ENCODE measurements at places on chromosomes 2 and 18.

- DNase-seq: no peak
Measured at GRCh38 chr2:72744049-72744448, 81.8 kb downstream of the EXOC6B start.

DNA sequence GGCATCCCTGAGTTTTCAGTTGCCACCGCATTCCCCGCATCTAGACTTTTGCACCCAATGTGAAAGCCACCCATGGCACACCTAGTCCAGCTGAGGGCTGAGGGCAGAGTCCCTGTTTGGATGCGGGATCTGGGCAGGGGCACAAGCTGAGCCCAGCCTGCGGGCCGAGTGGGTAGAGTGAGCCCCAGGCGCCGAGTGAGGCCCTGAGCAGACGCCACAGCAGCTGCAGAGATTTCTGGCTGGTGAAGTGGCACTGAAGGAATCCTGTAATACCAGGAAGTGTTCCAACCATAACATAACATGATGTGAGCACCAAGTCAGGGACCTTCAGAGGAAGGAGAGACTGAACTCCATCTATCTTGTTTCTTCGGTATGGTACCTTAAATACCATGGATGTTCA lies 27.7 kb upstream of the FRZB start:
- no peak for DNase-seq

DNA sequence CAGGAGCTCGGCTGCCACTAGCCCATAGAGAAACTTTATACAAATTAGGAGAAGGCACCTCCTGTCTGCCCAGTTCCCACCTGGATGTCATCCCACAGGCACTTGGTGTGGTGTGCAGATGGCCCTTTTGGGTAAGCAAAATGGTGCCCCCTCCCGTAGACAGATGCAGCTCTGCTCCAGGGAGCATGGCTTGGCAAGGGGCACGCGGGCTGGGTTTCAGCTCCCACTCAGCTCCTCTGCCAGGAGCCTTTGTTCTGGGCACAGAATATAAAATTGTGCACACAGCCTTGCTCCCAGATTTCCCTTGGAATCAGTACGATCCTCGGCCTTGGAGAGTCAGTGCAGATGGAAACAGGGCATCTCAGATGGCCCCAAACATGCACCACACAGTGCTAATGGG lies 20.3 kb upstream of the KCNF1 start:
- no peak for DNase-seq

DNA sequence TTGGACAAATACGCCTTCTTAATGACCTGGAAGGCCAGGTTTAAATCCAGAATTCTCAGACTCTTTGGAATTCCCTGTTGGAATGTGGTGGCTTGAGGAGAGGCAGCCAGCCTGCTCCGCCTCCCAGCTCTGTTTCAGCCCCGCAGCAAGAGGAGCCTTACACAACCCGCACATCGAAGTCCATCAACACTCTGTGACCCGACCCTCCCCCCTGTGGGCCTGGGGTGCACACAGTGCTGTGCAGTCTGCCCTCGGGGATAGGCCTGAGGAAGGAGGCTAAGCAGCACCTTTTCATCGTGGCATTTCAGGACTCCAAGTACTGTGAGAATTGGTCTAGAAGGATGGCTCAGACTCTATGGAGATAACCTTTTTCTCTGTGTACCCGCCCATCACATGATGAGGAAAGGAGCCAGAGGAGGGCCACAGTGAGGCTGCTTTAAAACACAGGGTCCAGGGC lies 73.7 kb downstream of the GREB1L start:
- DNase-seq: no peak

DNA sequence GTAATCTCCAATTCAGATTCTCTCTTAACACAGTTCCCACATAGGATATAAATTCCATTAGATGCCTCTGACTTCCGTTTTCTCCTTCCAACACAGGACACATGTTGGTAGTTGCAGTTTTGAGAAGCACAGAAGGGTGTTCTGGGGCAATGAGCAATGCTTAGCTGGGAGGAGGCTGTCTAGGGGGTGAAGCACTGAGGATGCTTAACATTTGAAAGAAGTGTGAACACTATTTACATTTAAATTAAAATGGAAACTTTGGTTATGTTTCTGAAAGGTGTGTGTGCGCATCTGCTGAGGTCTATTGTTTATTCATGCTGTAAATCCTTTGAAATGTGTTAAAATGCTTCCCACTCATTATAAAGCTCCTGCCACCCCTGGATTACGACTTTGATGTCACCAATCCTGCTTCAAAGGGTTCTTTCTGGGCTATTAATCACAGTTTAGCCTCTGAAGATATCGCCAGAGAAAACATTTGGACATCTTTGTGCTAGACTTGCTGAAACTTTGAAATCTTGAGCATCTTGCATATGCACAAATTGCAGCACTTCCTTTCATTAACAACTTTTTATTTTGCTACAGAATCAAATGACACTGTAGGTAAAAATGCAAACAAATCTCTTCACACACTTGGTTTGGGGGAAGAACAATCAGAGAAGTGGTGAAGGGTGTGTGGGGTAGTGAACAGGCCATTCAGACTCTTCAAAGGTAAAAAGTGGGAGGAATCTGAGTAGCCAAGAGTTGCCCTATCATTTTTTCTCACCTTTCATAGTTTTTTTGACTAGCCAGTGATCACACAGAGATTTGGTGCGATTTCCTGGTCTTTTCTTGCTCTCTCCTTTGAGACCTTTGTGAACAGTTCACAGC lies 258.4 kb downstream of the MYO3B start:
- no peak for DNase-seq

DNA sequence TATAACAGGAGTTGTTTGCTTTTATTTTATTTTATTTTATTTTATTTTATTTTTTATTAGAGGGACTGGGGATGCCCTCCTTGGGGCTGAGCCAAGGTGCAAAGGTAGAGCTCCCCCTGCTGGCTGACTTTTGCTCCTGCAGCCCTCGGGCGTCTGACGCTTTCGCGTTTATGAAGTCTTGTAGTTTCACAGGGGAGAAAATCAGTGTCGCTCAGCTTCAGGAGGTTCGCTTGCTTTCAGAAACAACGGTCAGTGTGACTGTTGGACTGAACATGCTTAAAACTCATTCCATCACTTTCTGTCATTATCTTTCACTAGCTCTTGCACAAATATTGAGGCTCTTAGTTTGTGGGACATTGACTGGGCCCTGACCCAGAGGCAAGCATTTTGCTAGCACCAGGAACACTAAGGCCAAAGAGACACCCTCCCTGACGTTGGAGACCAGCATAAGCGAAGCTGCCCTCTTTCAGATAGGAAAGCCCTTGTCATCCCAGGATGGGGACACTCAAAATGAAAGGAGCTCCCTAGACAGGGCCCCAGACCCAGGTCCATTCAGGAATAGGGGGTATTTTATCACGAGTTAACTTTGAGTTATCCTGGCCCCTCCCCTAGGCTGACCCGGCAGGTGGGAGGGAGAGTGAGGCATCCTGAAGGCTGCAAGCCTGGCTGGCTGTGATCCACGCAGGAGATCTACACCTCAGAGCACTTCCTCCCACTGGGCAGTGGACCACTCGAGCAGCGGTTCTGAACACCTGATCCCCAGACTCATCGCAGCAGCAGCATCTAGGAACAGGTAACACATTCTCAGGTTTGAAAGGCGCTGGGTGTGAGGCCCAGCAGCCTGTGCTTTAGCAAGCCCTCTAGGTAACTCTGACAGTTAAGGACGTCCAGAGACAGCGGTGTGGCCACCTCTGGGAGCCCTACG lies 34.4 kb downstream of the LGALSL start:
- DNase-seq: peak; percentile 90

DNA sequence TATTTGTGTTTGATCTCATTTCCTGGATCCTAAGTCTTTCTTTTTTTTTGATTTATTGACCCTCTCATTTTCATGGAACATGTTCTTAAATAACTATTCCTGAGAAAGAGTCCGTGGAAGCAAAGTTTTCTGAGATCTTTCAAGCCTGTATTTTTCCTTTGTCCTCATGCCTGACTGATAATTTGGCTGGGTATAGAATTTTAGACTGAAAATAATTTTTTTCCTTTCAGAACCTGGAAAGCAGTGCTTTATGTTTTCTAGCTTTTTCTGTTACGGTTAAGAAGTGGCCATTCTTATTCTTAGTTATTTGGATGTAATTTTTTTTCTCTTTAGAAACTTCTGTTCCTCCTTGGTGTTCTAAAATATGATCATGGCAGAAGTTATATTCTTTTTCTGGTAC lies 82.5 kb downstream of the SEMA4F start:
- DNase-seq: no peak

GRCh38 chr2:19491796-19492195 lies 133.4 kb upstream of the OSR1 start:
- DNase-seq: no peak

DNA sequence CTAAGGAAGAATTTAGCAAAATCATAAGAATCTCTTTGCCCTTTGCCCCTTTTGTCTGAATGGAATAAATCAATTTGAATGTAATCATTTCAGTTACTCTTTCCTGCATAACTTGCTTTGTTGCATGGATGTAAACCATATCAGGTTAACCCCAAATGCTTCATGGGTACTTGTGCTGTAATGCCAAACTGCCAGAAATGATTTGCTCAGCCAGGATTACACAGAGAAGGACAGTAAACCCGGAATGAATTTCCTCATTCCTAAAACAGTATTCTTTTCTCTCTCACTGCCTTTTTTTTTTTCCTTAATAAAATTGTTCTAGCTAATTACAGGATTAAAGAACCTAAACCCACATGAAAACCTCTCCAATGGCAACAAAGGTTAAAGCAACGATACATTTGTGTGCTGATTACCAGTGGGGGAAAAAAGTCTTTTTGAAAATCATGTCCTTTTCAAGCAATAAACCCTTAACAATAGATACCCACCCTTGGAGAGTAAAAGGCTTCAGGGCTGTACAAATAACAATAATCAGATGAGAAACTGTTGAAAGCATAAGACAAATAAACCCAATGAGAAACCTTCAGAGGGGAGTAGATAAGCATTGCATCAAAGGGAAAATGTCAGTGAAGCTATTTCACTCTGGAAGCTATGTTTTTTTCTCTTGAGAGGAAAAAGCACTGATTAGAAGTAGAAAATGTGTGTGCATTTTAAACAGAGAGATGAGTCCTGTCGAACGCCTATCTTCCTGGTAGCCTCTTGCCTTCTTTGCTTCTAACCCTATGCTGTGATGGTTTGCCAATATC lies 275.3 kb downstream of the CDH2 start:
- no peak for DNase-seq

GRCh38 chr18:49139766-49140165 lies 189.0 kb upstream of the SMAD7 start:
- DNase-seq: no peak

DNA sequence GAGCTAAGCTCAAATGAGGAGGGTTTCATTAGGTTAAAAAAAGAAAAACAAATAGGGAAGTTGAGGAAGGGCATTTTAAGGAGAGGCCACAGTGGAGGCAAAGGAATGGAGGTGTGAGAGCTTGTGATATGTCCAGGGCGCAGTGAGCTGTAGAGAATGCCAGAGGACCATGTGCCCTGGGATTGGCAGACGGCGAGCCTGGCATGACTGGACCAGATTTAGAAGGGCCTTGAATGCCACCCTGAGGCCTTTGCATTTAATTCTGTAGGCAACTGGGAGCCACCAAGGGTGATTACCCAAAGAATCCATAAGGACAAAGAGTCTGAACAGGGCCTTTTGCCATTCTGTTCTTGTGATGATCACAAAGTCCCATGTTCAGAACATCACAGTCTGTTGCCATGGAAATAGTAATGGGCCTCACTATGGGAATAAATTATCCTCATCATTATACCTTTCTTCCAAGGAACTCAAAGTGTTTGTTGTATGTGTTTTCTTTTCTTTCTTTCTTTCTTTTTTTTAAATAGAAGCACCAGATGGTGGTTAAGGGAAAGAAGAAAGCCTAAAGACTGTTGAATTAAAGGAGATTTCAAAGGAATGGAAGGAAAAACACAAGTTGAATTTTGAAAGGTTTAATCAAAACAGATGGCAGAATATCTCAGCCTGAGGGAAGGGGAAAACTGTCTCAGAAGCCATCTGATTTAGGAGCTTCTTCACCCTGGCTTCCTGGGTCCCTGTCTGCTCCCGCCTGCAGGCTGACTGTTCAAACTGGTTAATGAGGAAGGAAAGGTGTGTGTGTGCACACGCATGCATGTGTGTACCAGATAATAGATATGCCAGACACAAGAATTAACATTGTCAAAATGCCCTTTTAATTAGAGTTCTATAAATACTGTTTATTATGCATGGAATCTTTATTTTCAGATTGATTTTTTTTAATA lies 31.6 kb upstream of the NCOA1 start:
- DNase-seq: no peak

- no peak for DNase-seq
Measured at GRCh38 chr18:50649821-50650220, 89.9 kb downstream of the MAPK4 start.

- no peak for DNase-seq
Measured at GRCh38 chr2:231810905-231811304, 24.7 kb downstream of the COPS7B start.

DNA sequence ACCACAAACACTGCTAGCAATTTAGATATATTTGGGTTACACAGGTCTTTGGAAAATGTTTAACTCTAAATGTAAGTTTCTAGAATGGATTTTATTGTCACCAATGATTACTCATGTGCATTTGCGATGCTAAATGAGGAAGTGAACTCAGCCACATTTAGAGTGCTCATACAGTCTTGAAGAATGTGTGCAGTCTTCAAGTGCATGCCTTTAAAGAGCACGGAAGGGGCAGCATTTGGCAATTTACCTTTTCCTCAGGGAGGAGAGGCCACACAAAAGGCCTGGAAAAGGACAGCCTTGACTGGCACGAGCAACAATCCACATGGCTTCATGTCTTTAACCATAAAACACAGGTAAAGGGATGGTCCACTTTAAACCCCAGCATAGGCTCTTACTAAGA lies 78.5 kb upstream of the STK17B start:
- no peak for DNase-seq

GRCh38 chr18:46856973-46857372 lies 60.3 kb downstream of the PIAS2 start:
- no peak for DNase-seq

GRCh38 chr2:109290887-109291643 lies 162.1 kb downstream of the SH3RF3 start:
- DNase-seq: no peak

GRCh38 chr2:190379249-190379964 lies 28.7 kb upstream of the MFSD6 start:
- no peak for DNase-seq

DNA sequence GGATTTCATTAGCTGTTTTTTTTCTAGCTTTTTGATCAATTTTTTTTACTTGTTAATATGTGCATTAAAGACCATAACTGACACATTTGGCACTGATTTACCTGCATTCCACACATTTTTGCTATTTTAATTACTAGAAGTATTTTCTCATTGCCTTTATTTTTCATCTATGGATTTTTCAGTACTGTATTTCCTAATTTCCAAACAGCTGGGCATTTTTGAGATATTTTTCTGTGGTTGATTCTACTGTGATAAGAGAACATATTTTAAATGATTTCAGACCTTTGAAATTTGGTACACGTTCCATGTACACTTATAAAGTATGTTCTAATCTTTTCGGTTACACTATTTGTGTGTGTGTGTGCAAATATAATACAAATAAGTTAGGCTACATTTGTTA lies 135.3 kb downstream of the PARD3B start:
- no peak for DNase-seq

GRCh38 chr2:62267696-62268095 lies 71.8 kb downstream of the B3GNT2 start:
- no peak for DNase-seq

All from stimulated activated CD4-positive, alpha-beta T cell treated with anti-CD3 and anti-CD28 coated beads, Interleukin-12 subunit alpha, Interleukin-12 subunit beta, amount 100 ng/mL, for 48 hours (primary cell).